ENCODE measurements at places on chromosomes 2 and 18. TPM values are rescaled to one million over a fixed set of nuclear protein-coding genes. Genes with fewer than 3 reads are reported as not detected.
A peak's percentile ranks its signal among the peaks of the same experiment; 100 is the strongest.

DNA sequence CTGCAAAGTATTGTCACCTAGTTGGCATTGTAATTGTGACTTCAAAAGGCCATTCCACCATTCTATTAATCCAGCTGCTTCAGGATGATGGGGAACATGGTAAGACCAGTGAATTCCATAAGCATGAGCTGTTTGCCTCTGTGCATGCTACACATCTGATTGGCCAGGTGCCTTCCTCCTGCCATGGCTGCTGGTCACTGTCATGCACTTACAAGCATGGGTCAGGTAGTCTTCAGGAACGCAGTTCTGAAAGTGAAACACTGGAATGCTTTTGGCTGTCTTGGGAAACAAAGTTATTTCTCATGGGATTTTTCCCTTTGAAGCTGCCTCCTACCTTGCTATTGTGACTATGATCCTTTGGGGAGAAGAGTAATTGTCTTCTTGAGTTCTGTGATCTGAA is 267.6 kb downstream of the GBX2 start:
- DNase-seq = no peak

Gene GATA6
- 128 TPM for polyA plus RNA-seq

Gene GAD1
- 1.1 TPM for polyA plus RNA-seq

DNA sequence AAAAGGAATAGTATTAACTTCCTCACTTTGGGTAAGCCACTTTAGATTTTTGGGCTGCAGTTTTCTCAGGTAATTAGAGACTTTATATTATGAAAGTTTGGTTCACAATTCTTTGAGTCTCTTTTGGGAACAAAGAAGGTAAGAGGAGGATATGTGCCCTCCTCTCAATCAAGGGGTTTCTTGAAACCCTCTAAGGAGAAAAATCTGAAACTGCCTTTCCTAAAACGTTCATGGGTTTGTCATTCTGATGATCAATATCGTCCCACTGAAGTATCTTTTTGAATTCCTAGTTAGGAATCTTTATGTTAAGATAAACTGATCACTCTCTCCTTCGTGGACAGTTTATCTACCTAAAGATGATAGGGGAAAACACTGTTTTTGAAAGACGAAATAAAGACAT is 42.4 kb upstream of the AKAIN1 start:
- no peak for DNase-seq

DNA sequence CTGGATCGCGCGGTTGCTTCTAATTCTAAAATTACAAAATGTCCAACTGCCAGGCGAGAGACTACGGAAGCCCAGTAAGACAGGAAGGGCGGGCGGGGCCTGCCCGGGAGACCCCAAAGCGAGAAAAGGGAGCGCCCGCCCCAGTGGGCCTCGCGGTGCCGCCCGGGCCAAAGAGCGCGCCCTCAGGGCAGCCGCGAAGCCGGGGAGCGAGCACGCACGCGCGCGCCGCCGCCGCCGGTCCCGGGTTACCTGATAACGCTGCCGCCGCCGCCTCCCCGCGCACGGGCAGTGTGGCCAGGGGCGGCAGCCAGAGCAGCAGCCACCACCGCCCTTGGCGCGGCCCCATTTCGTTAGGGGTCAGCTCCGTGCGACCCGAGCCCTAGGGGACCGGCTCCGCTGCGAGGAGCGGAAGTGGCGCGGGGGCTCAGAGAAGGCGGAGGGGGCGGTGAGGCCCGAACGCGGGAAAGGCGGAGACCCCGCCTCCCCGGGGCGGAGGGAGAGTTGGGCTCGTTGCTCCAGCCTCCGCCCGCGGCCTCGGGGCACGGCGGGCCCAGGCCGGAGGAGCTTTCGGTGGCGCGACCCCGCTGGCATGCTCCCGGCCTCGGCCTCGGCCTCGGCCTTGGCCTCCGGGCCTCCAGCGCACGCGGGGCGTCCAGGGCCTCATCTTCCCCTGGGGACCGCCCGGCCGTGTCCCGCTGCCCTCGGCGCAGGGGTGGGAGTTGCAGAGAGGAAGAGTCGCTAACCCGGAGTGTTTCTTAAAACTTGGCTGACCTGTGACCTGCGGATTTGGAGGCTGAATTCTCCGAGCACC is at the start of gene NEMP2:
Gene NEMP2, minus strand, starts transcription at position 413 of the 811 bp plus-strand sequence. Its CDS starts 67 bp downstream, at position 346.
- DNase-seq = peak; percentile 87
